ENCODE measurements at places on chromosomes 11 and 22.

- DNase-seq = no peak
These were observed 16.4 kb downstream of the KCNJ5 start for GRCh38 chr11:128907585-128907984.

- no peak for DNase-seq
These were observed 25.1 kb downstream of the RGL4 start for GRCh38 chr22:23715806-23716375.

DNA sequence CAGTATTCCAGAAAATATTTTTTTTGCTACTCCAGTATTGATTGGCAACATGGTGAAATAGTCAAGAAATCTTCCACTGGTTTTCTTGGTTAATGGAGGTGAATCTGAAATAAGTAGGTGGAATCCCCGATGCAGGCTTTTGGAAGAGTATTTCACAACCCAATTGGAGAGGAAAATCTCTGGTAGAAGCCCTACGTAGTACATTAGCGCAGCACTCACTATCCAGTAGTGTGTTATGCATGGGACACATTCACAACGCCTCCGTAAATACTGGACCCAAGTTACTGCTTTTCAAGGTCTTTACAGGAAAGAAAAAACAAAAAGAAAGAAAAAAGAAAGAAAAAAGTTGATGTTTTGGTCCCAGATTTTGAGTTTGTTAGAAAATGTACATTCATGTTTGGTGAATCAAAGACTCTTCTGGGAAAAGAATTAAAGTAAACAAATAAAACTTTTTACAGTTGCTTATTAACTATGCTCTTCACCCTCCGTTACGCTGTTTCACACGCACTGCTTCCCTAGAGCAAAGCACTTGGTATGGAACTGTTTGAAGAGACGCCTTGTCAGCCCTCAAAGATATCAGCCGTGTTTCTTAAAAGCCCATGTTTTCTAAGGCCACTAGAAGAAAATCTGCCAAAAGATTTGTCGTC is 170.4 kb upstream of the CTSC start:
- no peak for DNase-seq

GRCh38 chr22:28464127-28464526 is 215.5 kb downstream of the TTC28 start:
- no peak for DNase-seq

GRCh38 chr11:119991669-119992068 is 146.2 kb downstream of the TRIM29 start:
- no peak for DNase-seq

GRCh38 chr11:76175783-76176182 is 30.5 kb downstream of the WNT11 start:
- no peak for DNase-seq

DNA sequence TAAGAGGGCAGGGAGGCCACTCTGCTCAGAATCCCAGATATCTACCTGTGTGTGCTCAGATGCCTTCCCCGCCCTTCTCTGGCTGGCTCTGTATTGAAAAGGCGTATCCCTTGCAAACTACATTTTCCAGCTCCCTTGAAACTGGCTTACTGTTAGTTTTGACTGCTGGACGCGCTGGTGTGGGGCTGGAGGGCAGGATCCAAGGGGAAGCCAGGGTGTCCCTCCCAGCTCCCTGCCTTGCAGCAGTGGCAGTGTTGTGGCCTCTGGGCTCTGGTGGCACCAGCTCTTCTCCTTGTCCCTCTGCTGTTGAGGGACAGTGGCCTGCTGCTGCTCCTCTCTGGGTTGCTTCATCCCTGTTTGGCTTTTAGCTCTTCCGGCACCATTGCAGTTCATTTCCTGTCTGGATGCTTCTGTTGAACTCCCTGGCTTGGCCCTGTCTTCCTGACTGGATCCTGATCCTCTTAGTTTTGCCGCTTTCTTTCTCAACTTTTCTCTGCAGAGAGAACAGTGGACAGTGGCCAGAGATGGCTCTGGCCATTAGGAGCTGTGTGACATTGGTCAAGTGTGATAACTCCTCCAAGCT is 107.1 kb upstream of the PARVA start:
- no peak for DNase-seq

- DNase-seq = no peak
These were observed 55.0 kb downstream of the COPB1 start for GRCh38 chr11:14444441-14445189.

- no peak for DNase-seq
These were observed 67.9 kb downstream of the YAP1 start for GRCh38 chr11:102177974-102178631.

GRCh38 chr11:15931497-15931896 is 424.8 kb downstream of the SOX6 start:
- no peak for DNase-seq

- DNase-seq = no peak
These were observed 45.2 kb downstream of the TBX1 start for GRCh38 chr22:19805821-19806212.

DNA sequence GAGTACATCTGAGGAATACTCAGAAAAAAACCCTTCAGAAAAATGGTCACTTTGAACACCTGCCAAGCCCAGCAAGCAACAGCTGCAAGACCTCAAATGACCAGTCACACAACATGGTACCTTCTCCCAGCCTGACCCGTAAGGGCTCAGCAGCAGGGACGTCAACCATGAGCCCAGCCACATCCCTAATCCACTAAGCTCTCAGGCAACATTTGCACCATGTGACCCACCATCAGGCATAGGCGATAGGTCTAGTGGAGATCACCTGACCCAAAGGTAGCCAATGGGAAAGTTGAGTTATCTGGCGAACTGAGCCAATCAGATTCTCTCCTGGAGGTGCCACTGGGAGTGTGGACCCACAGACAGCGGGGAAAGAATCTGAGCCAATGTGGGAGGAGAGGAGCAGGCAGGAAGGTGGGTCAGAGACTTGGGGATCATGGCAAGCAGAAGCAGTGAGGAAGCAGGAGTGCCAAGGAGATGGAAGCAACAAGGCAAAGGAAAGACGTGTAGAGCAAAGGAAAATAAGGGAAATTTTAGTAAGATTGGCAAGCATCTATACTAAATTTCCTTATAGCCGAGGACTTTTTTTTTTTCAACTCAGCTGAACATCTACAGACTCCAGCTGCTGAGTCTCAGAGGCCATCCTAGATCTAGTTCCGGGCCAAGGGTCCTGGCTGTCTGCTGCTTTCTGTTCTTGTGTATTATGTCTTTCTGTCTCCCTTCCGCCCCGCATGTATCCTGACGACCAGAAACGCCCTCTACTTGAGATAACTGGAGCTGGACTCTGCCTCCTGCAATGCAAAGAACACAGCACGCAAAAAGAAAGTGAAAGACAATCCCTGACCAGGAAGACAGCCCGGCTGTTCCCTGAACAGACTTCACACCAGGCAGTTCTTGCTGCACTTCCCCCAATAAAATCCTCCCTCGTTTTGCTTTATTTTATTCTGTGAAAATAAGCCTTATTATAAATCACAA is 11.0 kb upstream of the PLAAT2 start:
- no peak for DNase-seq

DNA sequence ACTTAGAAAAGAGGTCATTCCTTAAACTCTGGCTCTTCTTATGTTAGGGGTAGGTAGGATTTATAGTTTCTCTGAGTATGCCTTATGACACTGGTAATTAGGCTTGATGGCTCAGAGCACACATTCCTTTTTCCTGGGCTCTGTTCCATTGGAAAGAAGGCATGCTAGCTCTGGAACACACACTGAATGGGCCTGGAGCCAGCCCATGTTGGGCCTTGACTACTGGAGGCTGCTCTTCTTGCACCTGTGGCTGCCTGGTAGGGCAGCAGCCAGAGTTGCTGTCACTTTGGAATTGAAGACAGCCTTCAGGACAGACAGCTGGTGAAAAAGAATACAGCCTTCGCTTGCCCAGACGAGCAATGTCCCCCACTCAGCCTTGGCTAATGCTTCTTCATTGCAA is 18.2 kb downstream of the MCAM start:
- DNase-seq = no peak

DNA sequence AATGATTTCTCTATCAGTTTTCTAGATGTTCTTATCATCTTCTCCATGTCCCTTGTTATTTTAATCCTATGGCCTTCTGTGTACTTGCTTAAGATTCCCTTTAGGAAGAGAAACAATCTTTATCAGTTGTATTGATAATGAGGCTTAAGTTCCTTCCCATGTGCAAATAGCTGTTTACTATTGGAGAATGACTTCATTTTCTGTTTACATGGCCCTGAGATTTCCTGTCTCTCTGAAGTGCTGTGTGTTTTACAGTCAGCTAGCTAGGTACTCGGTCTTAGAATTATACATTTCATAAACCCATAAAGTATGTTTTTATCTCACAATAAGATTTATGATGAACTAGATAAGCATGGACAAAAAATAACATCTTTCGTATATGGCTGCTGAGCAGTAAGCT is 67.5 kb upstream of the CCDC179 start:
- no peak for DNase-seq

GRCh38 chr22:49037701-49038245 is 789.9 kb downstream of the BRD1 start:
- DNase-seq = no peak

DNA sequence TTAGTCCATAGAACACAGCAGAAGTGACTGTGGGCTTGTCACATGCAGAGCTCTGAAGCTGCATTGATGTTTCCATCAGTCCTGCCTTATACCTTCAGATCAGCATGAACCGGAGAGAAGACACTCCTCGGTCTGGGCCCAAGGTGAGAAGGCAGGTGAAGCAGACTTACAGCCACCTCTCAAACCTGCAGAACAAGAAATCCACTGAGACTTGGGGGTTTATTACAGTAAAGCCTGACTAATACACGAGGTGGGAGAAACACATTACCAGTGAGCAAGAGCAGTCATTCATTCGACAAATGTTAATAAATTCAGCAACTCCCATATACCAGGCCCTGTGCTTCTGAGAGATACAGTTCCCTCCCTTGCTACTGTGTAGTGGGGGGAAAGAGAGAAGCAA is 279.0 kb downstream of the DDX10 start:
- DNase-seq = no peak

- no peak for DNase-seq
These were observed 104.2 kb downstream of the SCN3B start for GRCh38 chr11:123549926-123550917.

DNA sequence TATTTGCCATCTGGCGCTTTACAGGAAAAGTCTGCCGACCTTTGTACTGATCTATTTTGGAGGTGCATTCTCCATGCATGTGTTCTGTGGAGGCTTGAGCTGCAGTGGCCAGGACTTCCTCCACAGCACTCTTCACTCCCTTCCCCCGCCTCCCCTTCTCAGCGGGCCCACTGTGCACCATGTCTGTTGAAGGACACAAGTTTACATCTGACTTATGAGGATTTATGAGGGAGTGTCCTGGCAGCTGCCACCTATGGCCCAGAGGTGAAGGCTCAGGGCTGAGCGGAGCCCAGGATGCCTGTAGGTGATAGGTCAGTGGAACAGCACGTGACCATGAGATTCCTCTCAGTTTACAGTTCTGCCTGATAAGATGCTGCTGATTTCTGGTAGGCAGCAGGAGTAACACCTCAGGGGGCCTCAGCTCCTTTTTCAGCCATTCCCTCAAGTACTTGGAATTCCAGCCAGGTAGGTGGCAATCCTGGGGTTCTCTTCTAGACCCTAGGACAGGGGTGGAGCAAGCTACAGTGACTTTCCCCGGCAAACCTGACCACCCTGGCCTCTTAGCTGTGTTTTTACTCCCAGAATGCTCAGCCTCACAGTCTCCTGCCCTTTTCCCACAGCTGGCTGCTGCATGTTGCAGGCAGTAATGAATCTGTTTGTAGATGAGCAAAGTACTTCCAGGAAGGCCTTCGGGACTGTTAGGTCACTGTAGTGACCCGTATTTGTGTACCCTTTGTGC is 59.9 kb downstream of the PPFIBP2 start:
- DNase-seq = no peak

GRCh38 chr11:134413826-134414731 is 2.0 kb upstream of the B3GAT1 start:
- no peak for DNase-seq

- DNase-seq = no peak
These were observed 8.0 kb downstream of the PHLDB1 start for GRCh38 chr11:118615282-118615975.

DNA sequence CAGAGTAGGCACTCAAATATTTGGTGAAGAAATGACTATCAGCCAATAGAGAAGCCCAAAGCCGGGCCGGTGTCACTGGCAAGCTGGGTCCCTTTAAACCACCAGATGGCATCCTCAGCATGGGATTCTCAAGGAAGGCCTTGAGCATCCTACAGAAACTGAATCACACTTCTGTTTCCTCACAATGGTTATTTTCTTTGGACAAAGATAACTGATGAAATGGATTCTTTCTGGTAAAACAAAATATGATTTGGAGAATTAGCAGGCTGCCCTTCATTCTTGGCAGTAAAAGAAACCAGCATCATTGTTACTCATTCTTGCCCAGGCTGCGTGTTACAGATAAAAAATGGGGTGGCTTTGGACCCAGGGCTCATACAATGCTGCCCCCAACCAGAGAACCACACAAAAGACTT is 30.3 kb upstream of the ASPHD2 start:
- DNase-seq = no peak

GRCh38 chr11:35357923-35358322 is 61.4 kb downstream of the SLC1A2 start:
- no peak for DNase-seq

DNA sequence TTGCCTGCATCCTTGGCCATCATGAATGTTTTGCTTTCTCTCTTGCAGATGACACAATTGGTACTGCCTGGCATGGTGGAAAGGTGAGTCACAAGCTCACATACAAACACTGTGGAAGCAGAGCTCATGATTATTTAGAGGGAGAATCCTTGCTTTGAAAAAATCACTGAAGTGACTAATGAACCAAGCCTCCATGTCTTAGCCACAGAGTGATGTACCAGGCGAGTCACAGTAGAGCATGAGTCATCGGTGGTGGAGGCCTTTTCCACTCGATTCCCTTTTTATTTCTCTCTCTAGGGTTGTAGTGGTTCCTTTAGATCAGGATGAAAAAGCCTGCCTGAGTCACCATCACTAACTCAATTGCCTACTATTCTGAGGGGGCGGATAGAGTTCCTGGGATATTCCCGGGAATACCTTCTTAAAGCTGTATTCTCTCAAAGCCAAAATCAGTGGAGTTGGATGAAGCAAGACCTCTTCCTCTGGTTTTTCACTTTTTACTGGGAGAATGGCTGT is 49.6 kb upstream of the ALKBH3 start:
- no peak for DNase-seq

DNA sequence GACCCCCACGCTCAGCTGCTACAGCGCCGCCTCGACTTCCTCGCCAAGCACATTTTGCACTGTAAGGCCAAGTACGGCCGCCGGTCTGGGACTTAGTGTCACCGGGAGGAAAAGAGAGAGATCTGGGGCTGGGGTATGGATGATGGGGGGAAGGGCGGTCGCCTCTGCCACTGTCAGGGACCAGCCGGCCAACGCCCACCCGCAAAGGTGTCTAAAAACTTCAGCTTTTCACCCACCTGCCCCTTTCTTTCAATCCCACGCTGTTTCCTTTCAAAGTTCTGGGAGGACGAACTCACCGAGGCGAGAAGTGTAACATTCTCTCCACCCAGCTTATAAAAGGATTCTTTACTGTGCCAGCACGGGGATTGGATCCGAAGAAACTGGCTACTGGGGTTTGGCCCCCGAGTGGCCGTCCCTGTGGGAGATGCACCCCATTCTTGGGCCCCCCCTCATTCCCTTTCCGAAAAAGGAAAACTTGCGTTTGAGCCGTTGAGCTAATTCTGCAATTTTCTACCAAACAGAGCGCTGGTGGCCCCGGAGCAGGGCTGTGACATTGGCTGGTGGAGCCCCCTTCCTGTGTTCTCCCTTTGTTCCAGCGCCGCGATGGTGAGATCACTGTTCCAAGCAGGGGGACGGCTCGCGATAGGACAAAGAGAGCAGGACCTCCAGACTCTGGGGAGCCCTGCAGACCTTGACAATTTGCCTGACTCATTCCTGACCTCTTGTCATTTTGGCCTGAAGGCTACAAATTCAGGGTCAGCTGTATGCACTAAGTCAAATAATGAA is 1.8 kb downstream of the FJX1 start:
- DNase-seq = no peak

- no peak for DNase-seq
These were observed 72.7 kb downstream of the KCNQ1 start for GRCh38 chr11:2517386-2518064.

All from activated gamma-delta T cell (primary cell).